Activated CD4-positive, alpha-beta T cell treated with anti-CD3 and anti-CD28 coated beads, Interleukin-2, amount 10 ng/mL, durations not matched to agents 24 days and 14 days (primary cell): ENCODE measurements at places on chromosomes 16 and 17. TPM values are rescaled to one million over a fixed set of nuclear protein-coding genes. Genes with fewer than 3 reads are reported as not detected.

- no peak for DNase-seq
These were observed 51.3 kb downstream of the NKD1 start for GRCh38 chr16:50599494-50599893.

DNA sequence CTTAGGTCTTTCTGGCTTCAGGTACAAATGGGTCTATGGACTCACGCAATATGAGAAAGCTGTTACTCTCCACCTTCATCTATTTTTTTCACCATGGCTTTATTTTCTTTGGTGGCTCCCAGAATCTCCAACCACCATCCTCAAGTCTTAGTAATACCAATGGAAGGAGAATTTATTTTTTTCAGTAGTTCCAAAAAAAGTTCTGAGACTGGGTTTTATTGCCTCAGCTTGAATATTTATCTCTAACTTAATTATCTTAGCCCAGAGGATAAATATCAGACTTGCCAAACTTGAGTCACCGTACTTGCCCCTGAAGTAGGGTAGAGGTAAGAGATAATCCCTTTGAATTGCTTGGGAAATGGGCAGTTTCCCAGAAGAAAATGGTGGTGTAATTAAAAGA lies 23.2 kb upstream of the CACNG3 start:
- DNase-seq, result no peak

- no peak for DNase-seq
These were observed 4.8 kb upstream of the SIRT7 start for GRCh38 chr17:81922566-81923301.

- no peak for DNase-seq
These were observed 306.9 kb upstream of the CA10 start for GRCh38 chr17:52465407-52465806.

DNA sequence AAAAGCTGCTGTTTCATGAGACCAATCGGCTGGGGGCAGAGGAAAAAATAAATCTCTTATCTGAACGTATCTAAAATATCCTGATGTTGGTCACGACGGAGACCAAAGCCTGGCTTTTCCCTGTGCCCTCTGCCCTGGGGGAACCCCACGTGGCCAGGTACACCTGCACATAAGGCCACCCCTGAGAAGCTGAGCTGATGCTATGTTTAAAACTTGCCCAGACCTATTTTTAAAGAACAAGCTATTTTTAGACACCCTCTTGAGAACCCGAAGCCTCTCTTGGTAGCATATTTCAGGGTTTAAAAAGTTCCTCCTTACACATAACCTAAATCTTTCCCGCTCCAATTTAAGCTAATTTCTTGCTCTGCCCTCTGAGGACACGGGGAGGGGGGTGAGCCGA lies 210.4 kb downstream of the GSG1L start:
- DNase-seq, result no peak

DNA sequence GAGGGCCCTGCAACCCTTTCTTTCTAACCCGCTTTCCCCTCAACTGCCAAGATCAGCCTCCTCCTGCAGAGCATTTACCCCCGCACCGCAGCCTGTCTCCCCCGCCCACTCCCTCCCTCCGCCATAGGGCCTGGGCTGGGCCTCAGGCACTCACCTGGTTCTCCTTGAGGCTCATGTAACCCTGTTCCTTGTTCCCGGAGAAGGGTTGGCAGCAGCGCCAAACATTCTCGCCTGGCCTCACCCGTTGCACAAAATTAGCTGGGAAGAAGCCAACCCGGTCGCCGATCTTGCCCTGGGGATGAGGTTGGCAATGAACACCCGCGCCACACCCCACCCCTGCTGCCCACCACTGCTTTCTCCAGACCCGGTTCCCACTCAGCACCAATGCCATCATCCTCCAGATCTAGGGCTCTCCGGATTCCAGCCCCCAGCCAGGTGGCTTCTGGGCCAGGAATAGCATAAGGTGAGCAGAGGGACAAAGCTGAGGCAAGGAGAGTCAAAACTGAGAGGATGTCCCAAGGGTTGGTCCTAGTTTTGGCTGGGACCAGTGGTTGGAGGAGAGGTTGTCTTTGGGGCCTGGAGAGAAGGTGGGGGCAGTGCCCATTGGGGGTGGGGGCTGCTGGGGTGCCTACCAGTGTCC lies 12.8 kb downstream of the STAC2 start:
- DNase-seq, result no peak

C16orf86 gene
- 0.68 and 1.5 TPM in 2 replicates for total RNA-seq

ESRP2 gene
- total RNA-seq, result 0.07 and 0.09 TPM in 2 replicates
